ENCODE measurements at places on chromosomes 6 and 20.

GRCh38 chr6:80622641-80623040 is 516.2 kb downstream of the BCKDHB start:
- no peak for DNase-seq

- DNase-seq = no peak
Measured at GRCh38 chr6:16277101-16277981, 39.0 kb downstream of the GMPR start.

- DNase-seq = no peak
Measured at GRCh38 chr6:148195511-148195910, 147.1 kb upstream of the SASH1 start.

- DNase-seq = no peak
Measured at GRCh38 chr6:149217466-149217888, 100.0 kb upstream of the TAB2 start.

DNA sequence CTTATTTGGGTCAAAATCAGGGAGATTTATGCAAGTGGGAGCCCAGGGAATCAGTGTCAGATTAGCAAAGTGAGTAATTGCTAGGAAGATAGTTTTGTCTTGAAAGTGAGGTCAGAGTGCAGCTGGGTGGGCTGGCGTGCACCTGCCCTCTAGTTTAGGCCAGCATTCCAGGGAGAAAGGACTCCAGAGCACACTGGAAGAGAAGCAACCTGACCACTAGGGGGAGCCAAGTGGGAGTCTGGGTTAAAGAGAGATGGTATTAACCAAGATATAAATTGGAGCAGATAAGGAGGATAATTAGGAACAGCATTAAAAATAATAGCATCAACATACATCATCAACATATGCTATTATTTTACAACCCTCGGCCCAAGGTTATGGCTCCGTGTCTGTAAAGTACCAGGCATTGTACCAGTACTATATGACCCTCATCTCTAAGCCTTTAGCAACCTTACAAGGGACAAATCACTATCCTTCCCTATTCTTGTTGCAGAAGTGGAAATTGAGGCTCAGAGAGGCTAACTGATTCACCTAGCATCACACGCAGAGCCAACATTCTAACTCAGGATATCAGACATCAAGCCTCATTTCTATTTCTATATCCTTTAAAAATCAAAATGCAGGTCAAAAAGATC is 57.8 kb downstream of the SLC2A10 start:
- no peak for DNase-seq

GRCh38 chr6:42979523-42980177 is 669 bp upstream of the PEX6 start:
- no peak for DNase-seq

Measured in anterior cingulate cortex (tissue), 58 donors.